ENCODE measurements at places on chromosomes 7 and 10.

DNA sequence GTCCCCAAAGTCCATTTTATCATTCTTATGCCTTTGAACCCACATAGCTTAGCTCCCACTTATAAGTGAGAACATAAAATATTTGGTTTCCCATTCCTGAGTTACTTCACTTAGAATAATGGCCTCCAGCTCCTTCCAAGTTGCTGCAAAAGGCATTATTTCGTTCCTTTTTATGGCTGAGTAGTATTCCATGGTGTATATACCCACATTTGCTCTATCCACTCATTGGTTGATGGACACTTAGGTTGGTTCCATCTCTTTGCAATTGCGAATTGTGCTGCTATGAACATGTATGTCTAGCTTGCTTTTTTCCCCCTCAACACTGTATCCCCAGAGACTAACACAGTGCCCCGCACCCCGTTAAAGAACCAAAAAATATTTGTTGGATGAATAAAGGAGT lies 670 bp upstream of the CAPZA2 start:
- no peak for DNase-seq

DNA sequence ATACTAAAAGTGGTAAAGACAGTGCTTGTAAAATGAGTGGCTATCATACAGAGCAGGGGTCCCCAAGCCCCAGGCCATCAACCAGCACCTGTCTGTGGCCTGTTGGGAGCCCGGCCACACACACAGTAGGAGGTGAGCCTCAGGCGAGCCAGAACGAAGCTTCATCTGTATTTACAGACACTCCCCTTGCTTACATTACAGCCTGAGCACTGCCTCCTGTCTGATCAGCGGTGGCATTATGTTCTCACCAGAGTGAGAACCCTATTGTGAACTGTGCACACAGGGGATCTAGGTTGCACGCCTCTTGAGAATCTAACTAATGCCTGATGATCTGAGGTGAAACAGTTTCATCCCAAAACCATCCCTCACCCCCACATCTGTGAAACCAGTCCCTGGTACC lies 58.7 kb downstream of the ITGA8 start:
- DNase-seq: no peak

GRCh38 chr7:70361821-70362220 lies 763.5 kb downstream of the AUTS2 start:
- DNase-seq: no peak

DNA sequence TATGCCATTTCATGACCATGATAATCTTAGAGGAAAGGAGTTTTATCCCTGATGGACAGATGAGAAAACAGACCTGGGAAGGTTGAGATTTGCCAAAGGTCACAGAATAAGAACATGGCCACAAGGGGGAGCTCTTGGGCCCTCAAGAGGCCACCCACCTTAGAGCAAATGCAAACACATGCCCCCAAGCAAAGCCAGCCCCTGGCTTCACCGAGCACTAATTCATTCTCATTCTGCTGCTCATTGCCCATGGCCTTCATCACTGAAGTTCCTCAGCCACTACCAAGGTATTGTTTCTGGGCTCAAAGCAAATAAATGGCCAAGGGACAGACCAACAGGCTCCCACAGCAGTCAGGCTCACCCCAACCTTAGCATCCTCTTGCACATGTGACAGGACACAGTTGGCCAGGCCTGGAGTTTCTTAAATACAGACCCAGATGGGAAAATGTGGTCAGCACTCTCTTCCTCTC lies 44.2 kb downstream of the PDLIM1 start:
- DNase-seq: no peak

DNA sequence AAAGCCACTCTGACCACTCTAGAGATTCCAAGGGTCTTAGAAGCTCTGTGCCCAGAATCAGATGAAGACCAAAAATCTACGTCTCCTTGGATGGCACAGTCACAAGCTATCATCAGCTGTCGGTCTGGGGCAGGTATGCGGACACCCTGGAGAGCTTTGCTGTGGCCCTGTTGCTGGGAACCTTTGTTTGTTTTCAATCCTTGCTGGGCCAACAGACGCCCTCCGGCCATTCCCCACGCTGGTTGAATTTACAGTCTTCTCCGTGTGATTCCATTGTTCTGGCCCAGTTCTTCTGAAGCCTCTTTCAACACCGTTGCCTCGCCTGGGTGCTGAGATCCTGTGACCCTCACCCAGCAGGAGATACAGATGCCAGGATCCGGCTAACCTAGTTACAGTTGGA lies 149.4 kb upstream of the PFKP start:
- DNase-seq: no peak

GRCh38 chr10:98444314-98445006 lies 2.3 kb downstream of the HPS1 start:
- no peak for DNase-seq

GRCh38 chr10:96708456-96708855 lies 11.9 kb downstream of the PIK3AP1 start:
- DNase-seq: no peak

GRCh38 chr10:78115135-78115853 lies 81.6 kb downstream of the RPS24 start:
- DNase-seq: no peak

DNA sequence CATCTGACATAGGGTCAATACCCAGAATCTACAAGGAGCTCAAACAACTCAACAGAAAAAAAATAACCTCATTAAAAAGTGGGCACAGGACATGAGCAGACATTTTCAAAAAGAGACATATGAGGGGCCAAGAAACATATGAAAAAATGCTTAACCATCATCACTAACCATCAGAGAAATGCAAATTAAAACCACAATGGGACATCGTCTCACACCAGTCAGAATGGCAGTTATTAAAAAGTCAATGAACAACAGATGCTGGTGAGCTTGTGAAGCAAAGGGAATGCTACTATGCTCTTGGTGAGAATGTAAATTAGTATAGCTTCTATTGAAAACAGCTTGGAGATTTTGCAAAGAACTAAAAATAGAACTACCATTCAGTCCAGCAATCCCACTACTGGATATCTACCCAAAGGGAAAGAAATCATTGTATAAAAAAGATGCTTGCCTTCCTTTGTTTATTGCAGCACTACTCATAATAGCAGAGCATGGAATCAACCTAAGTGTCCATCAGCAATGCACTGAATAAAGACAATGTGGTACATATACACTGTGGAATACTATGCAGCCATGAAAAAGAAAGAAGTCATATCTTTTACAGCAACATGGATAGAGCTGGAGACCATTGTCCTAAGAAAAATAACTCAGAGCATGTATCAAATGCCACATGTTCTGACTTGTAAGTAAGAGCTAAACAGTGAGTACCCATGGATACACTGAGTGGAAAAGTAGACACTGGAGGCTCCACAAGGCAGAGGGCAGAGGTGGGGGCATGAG lies 139.8 kb downstream of the ADARB2 start:
- DNase-seq: no peak

DNA sequence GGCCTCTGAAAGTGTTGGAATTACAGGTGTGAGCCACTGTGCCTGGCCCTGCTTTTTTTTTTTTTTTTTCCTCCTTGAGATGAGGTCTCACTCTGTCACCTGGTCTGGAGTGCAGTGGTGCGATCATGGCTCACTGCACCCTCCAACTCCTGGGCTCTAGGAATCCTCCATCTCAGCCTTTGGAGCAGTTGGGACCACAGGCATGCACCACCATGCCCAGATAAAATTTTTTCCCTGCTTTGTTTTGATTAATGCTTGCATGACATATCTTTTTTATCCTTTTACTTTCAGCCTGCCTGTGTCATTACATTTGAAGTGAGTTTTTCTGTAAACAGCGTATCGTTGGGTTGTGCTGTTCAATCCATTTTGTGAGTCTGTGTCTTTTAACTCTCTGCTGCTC lies 97.0 kb downstream of the ANKRD61 start:
- DNase-seq: no peak

- no peak for DNase-seq
Measured at GRCh38 chr10:103850572-103850895, 4.8 kb downstream of the SH3PXD2A start.

DNA sequence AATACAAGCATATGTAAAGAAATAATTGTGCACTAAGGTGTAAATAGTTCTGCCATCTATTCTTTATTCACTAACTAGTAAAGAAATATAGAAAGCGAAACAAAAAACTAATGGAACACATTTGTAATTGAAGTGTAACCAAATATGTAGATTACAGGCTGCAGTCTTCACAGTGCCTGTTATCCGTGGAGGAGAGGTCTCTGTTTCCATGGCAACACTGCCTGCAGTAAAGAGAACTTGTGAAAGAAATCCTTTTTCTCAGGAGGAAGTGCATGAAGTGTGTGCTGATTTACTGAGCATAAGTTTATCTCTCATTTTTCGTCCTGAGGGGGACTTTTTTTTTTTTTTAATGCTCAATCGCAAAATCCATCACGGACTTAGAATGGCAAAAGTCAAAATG lies 102.5 kb downstream of the APBB1IP start:
- DNase-seq: no peak

DNA sequence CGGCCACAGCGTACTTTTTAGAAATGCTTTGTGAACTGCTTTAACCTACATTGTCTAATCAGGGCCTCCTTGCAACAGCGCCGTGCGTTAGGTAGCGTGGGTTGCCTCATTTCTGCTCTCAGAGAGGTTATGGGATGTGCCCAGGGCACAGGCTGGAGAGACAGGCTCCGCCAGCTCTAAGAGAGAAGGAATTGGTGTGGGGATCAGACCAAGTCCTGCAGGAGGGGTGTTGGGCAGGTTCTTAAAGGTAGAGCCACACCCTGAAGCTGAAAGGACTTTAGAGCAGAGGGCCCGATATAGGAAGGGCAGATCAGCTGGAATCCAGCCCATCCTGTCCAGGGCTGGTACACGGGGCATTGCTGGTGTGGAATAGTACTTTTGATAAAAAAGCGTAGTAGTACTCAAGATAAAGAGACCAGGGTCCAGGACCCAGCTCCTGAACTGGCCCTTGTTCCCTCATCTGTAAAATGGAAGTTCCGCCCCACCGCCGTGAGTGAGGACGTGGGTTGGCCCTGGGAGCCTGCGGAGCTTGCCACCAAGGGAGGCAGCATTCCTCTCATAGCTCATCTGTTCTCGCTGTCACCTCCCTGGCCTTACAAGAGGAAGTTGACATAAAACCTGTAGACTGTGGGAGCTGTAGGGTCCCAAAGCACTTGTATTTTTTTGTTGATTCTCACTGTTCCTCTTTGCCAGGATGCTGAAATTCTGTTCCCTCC lies 37.2 kb downstream of the TMEM120A start:
- DNase-seq: no peak

DNA sequence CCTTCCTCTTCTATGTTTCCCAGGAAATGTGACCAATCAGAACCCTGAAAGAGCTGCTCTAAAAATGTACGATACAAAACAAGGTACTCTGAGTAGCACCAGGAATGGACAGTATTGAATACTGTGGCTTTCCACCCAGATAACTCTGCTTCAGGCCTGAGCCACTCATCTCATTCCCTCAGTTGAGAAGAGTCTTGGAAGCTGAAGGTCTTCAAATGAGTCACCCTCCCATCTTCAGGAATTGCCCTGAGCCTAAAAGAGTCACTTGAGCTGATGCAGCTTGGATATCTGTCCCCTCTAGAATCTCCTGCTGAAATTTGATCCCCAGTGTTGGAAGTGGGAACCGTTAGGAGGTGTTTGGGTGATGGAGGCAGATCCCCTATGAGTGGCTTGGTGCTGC lies 210.4 kb downstream of the DGKI start:
- DNase-seq: no peak

DNA sequence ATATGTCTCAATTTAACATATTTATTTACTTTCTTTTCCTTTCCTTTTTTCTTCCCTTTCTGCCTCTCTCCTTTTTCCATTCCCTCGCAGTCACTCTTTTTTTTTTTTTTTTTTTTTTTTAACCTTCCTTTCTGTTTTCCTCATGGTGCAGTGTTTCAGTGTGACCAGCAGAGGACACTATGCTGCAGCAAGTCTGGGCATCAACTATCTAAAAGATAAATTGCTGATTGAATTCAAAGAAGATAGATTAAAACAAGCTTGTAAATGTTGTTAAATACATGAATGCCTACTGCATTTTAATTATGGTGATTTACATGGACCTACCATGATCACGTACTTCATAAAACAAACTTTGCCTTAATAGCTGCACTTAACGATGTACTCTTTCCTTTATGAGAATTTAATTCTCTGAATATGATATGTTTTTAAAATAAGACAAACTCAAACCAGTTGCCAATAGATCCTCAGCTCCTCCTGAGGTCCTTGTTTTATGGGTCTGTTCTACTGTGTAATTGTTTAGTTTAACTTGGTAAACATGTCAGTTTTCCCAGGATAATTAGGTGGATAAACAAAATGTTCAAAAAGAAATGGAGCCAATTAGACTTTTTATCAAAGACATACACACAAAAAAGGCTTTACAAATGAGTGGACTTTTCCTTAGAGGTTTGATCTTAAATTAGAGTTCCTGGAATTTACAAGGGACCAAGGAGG lies 101.0 kb upstream of the AGR3 start:
- DNase-seq: no peak

DNA sequence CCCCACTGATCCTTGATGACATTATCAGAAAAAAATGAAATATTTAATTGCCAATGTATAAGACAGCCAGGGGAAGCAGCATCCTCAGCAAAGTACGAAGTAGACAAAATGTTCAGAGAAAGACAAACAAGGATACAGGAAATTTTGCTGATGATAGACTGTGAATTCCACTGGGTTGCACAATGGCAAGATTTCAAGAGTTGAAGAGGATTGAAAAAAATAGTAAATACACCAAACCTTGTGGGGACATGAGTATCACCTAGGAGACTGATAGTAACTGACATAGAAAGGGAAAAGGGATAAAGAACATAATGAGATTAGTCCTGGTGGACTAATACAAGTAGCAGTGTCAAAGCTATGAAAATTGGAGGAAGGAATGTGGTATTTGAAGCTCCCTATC lies 16.5 kb downstream of the CNOT4 start:
- no peak for DNase-seq

- no peak for DNase-seq
Measured at GRCh38 chr7:4073052-4073451, 609.0 kb upstream of the FOXK1 start.

DNA sequence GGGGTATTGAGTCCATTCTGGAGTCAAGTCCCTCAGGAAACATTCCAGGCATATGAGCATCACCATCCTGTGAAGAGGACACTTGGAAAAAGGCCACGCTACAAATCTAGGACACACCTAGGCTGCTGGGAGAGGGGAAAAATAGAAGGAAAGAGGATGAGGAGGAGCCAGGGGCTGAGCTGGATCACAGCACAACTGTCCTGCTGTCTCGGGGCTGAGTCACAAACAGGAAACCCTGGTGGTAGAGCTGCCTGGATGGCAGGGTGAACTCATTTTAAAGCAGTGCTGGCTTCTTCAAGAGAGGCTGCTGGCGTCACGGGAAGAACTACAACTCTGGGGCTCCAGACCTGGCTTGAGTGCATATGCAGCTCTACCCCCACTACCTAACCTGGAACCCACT lies 151.5 kb downstream of the RNF216 start:
- no peak for DNase-seq
